Hippocampal formation (tissue), 2 donors: ENCODE measurements at places on chromosomes 7 and 10.

DNA sequence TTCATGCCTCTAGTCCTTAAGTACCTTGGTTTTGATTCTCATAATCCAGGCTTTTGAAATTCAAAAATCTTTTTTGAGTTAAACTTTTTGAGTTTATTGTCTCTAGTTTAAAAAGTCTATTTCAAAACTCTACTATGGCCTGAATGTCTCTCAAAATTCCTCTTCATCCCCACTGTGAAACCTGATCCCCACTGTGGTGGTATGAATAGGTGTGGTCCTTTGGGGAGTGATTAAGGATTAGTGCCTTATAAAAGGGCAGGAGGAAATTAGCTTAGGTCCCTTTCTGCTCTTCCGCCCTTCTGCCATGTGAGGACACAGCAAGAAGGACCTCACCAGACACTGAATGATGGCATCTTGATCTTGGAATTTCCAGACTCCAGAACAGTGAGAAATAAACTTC lies 44.1 kb upstream of the JAZF1 start:
- DNase-seq = no peak

- no peak for DNase-seq
These were observed 34.2 kb upstream of the TARP start for GRCh38 chr7:38307640-38308039.

DNA sequence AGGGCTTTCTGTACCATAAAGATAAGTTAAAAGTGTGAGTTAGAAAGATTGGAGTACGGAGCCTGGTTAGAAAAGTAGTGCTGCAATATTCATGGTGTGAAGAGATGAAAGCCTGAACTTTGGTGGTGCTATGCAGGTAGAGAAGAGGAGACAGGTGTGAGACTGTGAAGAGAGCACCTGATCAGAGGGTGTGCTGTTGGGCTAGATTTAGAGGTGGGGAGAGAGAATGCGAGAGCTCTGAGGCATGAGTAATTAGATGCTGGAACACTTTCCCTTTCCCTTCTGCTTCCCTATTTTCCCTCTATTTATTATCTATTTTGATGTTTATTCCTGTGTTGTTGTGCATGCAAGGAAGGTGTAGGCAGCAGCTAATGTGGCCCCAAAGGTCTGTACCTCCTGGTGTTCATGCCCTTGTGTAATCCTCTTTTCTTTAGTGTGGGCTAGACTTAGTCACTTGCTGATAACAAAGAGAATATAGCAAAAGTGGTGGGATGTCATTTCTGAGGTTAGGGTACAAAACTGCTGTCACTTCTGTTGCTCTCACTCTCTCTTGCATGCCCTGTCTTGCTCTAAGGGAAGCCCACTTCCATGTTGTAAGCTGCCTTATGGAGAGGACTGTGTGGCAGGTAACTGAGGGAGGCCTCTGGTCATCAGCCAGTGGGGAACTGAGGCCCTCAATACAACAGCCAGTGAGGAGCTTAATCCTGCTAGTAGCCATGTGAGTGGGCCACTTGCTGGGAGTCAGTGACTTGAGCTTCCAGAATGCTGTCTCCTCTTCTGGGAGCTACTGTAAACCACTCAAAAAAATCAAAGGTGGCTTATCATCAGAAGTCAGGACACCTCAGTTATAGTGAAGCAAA lies 2.6 kb upstream of the ATXN7L1 start:
- no peak for DNase-seq

DNA sequence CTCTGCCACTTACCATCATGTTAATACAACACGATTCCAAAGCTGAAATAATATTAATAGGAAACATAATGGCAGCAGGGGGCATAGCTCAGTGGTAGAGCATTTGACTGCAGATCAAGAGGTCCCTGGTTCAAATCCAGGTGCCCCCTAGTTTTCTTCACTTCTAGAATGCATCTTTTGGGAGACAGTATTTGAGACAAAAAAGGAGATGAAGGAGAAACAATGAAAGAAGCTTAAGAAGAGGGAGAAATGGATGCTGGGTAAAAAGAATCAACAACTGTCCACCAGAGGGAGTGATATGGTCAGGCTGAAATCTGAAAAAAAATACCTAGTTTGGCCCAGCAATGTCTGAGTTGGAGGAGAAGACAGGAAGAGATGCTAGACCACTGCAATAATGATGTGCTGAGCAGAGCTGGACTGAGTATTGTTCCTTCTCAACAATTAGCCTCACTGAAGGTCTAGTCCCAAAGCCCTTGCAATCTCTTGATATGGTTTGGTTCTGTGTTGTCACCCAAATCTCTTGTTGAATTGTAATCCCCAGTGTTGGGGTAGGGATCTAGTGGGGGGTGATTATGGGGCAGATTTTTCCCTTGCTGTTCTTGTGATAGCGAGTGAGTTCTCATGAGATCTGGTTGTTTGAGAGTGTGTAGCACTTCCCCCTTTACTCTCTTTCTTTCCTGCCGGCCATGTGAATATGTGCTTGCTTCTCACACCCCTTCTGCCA lies 48.3 kb downstream of the ZNF783 start:
- no peak for DNase-seq

- no peak for DNase-seq
These were observed 12.4 kb downstream of the FOXL3 start for GRCh38 chr7:302054-302992.

DNA sequence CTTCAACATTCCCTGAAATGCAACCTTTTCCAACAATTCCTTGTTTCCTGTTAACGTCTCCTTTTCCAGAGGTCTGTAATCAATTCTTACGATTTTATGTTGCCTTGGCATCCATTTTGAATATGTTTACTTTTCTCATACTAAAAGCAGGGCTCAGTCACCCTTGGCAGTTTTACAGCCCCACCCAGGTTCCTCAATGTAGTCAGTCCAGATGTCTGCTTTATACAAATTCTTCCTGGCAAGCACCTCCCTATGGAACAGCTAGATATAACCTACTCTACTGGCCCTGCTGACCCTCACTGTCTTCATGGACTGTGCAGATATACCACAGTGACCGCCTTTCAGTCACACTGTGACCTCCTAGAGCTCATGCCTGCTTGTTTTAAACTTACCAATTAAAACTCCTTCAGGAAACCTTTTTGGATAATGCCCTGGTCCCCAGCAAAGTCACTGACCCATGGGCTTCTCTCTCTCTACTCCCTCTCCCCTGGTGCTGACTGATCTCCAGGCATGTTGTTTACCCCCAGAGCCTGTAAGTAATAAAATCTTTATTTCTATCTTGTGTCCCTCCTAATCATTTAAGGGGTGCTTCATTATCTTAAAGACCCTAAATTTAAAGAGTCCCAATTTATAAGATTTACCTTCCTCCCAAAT lies 147.1 kb upstream of the STEAP1 start:
- no peak for DNase-seq

DNA sequence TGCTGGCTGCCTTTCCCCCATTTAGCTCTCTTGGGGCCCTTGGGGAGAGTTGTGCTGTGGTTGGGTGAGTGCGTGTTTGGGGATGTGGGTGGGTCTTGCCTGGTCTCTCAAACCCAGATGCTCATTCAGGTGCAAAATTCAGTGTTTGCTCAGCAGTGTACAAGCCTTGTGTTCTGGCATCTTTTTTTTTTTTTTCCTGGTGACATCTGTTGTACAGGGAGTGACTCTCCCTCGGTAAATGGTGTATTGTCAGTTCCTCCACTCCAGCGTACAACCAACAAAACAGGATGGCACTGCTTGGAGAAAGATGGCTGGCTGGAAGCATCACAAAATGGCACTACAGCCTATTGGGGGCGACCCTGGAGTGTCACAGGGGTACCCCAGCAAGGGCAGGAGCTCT lies 75.5 kb downstream of the LRMDA start:
- DNase-seq = no peak

- DNase-seq = no peak
These were observed 77.2 kb downstream of the FAM204A start for GRCh38 chr10:118264838-118265470.

- DNase-seq = no peak
These were observed 9.4 kb downstream of the CLDN12 start for GRCh38 chr7:90412458-90413184.

DNA sequence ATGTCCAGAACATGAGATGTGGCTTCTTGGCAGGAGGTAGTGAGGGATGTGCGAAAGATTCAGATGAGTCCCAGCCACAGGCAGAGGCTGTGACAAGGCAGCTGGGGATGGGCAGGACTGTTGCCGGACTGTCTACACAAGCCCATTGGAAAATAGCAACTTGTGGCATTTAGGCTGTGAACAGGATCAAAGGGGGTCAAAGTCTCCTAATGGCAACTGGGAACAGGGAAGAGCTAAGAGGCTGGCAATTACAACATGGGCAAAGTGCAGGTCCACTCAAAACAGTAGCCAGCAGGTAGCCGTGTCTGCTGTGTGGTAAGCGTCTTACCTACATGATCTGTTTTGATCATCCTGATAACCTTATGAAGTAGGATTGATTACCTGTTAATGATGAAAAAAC lies 254.2 kb upstream of the ZNF32 start:
- DNase-seq = no peak

DNA sequence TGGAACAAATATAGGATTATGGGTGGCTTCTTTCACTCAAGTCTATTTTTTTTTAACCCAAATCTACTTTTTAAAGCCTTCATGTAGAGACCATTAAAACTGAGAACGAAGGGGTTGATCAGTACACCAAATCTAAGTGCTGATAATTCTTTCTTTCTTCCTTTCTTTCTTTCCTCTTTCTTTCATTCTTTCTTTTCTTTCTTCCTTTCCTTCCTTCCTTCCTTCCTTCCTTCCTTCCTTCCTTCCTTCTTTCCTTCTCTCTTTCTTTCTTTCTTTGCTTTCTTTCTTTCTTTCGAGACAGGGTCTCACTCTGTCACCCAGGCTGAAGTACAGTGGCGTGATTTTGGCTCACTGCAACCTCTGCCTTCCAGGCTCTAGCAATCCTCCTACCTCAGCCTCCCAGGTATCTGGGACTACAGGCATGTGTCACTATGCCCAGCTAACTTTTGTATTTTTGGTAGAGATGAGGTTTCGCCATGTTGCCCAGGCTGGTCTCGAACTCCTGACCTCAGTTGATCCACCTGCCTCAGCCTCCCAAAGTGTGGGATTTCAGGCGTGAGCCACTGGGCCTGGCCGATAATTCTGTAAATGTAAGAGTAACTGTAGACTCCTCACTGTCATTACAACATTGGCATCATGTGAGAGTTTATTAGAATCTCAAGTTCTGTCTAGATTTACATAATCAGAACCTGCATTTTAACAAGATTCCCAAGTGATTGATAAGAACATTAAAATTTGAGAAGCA lies 236.4 kb downstream of the TFEC start:
- no peak for DNase-seq

DNA sequence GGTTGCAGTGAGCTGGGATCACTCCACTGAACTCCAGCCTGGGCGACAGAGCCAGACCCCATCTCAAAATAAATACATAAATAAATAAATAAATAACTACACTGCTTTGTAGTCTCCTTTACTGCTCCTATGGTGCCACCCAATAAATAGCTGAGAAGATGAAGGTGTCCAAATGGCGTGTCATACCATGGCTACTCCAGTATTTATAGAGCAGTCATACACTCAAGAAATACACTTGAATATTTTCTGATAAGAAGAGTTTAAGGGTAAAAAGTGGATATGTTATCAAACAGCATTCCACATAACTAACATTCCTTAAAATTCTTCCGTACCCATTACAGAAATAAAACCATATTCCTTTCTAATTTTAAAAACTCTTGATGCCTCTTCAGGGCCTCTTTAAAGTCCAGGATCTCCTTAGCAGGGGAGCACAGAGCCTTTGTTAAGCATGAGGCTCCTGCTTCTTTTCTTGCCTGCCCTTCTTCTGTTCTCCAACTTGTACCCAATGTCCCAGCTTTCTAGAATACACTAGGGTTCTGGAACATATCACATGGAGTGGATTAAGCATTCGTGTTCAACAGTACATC lies 7.9 kb upstream of the SAR1A start:
- DNase-seq = no peak

- no peak for DNase-seq
These were observed 982 bp downstream of the IDI1 start for GRCh38 chr10:1047937-1048336.

- DNase-seq = no peak
These were observed 19.0 kb downstream of the ABCB1 start for GRCh38 chr7:87581723-87582122.

- no peak for DNase-seq
These were observed 27.3 kb upstream of the IFRD1 start for GRCh38 chr7:112422842-112423496.

- no peak for DNase-seq
These were observed 28.7 kb downstream of the DGKI start for GRCh38 chr7:137818036-137818435.

GRCh38 chr7:157970744-157971143 lies 616.9 kb downstream of the PTPRN2 start:
- no peak for DNase-seq

DNA sequence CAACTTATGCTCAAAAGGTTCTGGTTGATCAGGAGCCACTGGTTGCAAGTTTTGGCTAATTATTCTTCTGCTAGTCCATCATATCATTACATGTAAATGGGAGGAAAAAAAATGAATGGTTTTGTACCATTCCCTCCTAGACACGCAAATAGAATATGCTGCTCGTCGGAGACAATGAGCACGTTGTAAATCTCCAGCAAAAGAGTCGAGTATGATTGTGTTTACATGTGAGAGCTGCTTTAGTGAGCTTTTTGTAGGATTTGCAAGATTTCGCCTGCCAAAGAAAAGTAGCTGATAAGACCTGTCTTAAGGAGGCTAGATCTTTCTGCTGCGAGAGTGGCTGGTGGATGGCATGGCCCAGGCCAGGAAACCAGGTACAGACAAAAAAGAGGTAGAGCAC lies 109.0 kb downstream of the ZMYND11 start:
- DNase-seq = no peak

- DNase-seq = no peak
These were observed 5.1 kb upstream of the HIPK2 start for GRCh38 chr7:139782932-139783331.

- no peak for DNase-seq
These were observed 518.3 kb downstream of the PLXDC2 start for GRCh38 chr10:20334559-20334958.

GRCh38 chr10:72310636-72311035 lies 36.9 kb downstream of the DDIT4 start:
- DNase-seq = no peak

GRCh38 chr7:42107484-42108240 lies 129.3 kb downstream of the GLI3 start:
- no peak for DNase-seq

DNA sequence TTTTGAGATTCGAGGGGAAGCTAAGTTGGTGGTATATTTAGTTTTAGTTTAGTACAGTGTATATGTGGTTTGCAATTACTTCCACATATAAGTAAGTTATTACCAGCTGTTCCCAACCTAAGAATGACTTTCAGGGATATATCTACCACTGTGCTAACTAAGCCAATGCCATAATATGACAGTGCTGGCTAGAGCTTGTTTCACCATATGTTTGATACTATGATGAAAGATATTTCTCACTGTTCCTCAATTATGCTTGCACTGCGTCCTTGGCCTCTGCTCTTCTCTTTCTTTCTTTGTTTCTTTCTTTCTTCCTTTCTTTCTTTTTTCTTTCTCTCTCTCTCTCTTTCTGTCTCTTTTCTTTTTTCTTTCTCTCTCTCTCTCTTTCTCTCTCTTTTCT lies 113.8 kb upstream of the SKAP2 start:
- no peak for DNase-seq

GRCh38 chr10:126259760-126260479 lies 128.4 kb downstream of the ADAM12 start:
- DNase-seq = no peak

GRCh38 chr7:143460271-143460979 lies 17.2 kb downstream of the TAS2R60 start:
- DNase-seq = no peak

- no peak for DNase-seq
These were observed 51.9 kb upstream of the FAM180A start for GRCh38 chr7:135800560-135800959.

GRCh38 chr10:10396601-10397000 lies 621.1 kb upstream of the CELF2 start:
- no peak for DNase-seq

- no peak for DNase-seq
These were observed 36.5 kb downstream of the MALSU1 start for GRCh38 chr7:23335621-23336020.
